ENCODE measurements at places on chromosomes 1 and 21.

GRCh38 chr1:28326984-28327383 is 1.9 kb upstream of the MED18 start:
- DNase-seq, result no peak

DNA sequence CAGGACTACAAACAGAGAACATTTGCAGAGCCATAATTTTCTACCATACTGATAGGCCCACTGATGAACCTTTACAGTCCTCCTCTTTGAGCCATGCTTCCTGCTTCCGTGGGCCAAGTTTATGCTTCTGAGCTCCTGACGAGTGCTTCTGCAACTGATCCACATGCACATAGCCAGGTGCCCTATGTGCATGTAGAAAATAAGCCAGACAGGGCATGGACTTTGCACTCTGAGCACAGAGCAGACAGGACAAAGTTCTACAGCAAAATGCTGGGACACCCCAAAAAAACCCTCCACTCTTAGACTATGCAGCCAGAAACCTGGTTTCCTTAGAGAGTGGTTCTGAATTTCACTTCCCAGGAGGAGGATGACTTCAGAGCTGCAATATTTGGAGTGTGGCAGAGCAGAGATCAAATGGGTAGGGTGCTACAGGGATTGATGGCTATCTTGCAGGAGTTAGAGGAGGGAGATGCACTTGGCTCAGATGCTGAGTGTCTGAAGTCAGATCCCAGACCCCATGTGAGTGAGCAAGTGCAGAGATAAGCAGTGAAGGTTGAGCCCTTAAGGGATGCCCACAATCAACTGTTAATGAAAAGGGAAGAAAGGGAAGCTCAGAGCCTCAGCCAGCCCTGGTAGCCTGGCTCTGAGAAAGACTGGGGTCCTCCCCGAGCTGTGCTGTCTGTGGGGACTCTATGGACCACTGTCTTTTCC is 230.9 kb downstream of the DUSP10 start:
- no peak for DNase-seq

GRCh38 chr1:54588377-54588776 is 34.9 kb downstream of the FAM151A start:
- DNase-seq, result no peak

DNA sequence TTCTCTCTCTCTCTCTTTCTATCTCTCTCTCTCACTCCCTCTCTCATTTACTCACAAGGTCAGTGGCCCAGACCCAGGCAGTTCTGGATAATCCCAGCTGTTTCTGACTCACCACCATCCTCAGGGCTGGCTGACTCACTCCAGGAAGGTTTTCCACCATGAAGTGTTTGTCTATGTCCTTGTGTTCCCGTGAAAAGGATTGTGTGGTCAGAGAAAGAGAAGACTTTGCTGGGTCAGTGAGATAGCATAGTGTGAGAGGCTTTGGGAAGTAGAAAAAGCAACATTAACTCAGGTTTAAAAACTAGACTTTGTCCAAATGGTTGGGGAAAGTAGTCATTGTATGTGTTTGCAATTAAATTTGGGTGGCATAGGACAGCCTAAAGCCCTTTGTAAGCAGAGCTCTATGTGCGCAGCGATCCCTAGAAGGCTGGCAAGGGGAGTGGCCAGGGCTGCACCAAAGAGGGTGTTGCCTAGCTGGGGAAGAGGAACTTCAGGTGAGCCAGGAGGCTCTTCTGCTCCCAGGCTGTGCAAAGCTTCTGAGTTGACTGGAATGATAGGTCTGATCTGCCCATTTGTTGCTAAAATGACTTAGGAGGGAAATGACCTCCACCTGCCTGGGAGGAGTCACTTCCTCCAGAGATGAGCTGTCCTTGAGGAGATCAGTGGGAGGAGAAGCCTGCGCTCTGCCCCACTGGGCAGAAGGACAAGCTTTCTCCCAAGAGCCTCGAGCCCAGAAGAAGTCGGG is 4.9 kb upstream of the CAPN2 start:
- no peak for DNase-seq

DNA sequence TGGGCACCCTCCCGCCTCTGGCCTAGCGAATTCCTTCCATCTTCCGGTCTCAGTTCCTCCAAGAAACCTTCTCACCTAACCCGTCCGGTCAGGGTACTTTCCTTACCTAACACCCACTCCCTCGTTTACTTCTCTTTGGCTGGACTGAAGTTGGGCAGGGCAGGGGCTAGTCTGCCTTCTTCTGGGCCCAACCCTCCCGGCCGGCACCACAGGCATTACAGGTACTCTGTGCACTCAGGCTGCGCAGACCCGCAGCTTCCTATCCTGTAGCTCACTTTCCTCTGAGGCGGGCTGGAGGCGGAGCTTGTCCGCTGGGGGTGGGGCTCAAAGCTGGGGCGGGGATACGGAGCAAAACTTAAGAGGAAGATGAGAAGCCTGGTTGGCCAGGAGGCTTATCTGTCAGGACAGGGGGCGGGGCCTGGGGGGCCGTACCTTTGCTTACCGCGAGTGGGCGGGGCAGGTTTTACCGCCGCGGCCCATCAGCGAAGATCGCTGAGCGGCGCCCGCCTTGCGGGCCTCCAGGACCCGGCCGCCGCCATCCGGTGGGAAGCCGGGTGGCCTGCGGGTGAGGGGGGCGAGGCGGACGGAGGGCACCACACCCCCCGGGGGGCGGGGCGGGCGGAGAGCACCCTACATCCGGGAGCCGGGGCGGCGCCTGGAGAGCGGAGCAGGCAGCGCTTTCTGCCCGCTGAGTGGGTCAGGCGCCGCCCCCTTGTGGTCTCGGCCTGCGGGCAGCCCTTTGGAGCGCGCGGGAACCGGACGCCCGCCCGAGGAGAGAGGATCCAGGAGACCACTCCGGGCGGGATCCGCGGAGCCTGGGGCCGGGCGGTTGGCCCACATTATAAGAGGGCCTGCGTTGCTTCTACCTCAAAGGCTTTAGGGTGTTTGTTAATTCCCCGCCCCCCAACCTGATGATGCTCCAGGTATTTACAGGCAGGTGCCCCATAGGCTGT is 31.9 kb downstream of the ZNF648 start:
- DNase-seq, result peak; percentile 97

DNA sequence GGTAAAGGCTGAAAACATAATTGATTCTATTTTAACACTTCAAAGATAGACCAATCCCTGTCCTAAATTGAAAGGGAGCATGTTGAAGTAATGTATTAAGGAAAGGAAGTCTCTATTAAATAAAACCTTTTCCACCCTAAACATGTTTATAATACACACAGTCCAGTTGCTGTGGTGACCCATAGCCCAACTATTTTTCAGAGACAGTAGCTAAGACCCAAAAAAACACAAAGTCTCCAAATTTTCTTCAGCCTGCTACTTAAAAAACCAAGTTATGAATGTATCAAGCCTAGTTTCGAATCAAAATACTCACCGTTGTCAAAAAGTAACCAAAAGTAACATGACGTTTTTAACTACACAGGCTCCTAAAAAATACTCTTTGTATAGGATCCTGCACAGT is 1.6 kb downstream of the ELK4 start:
- no peak for DNase-seq

- DNase-seq, result no peak
These were observed 56.9 kb upstream of the ATP2B4 start for GRCh38 chr1:203569490-203570318.

DNA sequence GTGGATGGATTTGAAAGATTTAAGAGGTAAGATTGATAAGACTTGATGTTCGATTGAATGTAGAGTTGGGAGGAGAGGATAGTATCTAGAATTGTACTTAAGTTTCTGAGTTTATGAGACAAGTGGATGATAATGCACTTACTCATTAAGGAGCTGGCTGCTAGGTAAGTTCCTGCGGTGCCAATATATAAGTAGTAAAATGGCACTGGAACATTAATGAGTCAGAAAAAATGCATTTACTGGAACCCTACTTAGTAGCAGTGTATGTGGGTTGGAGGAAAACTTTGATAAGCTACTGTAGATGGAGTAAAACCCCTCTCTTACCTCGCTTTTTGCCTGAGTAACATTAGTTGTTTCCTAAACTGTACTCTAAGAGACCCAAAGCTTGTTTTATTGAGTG is 68.2 kb downstream of the ZFYVE9 start:
- DNase-seq, result no peak

GRCh38 chr1:202858789-202859414 is 30.0 kb downstream of the RABIF start:
- DNase-seq, result no peak

GRCh38 chr1:201085902-201086735 is 26.1 kb downstream of the CACNA1S start:
- peak; percentile 43 for DNase-seq

DNA sequence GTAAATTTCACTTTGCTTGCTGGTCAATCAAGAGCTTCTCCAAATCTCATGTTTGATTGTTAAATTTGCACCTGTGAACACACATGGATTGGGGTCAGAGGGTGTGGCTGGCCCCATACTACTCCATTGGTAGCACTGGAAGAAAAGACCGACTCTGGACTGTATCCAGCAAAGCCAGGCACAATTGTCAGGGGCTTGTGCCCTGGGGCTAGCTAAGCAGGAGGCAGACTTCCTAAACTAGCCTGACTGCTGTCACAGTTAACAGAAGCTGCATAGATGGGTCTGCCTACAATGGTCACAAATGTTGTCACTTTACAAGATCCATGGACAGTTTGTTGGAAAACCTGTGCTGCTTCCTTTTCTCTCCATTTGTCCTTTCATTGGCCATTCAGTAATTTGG is 421.0 kb downstream of the DSCAM start:
- DNase-seq, result no peak

- no peak for DNase-seq
These were observed 838 bp upstream of the GRIK3 start for GRCh38 chr1:37035014-37035691.

DNA sequence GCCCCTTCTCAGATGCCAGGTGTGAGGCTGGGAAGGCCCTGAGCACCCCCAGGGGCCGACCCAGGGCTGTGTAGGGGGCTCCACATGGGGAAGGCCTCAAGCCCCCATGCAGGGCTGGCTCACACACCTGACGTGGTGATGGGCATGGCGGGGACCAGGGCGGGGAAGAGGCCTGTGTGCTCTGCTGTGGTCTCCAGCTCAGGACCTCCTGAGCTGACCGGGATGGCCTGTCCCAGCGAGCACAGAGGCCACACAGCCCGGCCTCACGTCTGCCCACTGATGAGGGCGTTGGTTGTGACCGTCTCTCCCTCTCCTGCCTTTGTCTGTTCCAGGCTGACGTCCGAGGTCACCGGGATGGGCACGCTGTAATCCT is 40.2 kb upstream of the COL6A1 start:
- no peak for DNase-seq

DNA sequence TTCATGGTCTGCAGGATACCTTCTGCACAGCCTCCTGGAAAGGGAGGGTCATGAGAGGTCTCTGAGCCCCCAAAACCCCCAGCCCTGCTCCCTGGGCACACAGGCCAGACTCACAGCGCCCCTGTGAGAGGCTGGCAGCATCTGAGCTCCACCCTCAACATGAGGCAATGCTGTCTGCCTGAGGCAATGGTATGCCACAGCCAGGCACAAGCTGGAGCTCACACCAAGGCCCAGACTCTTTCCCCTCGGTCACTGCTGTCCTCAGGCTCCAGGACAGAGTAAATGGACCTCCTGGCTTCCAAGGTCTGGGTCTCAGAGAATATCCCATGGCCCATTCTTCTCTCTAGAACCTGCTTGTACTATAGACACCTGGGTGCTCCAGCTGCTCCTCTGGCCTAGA is 17.2 kb downstream of the MEF2D start:
- no peak for DNase-seq

DNA sequence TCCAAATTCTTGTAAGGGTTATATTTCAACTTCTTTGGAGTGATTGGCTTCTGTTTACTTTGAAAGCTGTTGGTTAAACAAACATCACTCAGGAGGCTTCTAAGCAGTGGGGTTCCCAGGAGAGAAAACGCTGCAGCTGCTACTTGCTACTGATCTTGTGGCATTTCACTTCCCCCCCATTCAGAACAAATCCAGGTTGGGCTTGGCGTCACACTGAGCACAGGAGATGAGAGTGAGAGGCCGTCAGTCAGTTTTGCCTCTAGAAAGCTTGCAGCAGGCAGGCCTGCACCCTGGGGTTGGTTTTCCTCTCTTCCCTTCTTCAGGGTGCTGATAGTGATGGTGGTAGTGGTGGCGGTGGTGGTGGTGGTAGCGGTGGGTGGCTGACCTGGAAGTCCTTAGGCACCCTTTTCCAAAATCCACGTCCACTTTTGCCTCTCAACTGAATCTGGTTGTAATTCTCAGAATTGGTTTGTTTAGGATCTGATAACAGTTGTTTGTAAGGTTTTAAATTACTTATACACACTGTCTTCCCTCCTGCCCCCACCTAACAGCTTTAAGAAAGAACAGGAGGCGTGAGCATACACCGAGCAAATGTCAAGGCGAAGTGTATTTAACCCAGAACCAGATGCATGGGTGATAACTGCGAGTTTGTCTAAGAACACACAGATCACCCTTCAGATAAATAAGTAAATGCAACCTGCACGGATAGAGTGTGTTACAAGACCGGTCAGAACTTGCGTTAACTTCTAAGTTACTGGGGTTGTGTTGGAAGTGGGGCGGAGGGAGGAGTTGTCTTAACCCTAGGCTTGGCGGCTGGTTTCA is 3.2 kb upstream of the PROX1 start:
- DNase-seq, result no peak

DNA sequence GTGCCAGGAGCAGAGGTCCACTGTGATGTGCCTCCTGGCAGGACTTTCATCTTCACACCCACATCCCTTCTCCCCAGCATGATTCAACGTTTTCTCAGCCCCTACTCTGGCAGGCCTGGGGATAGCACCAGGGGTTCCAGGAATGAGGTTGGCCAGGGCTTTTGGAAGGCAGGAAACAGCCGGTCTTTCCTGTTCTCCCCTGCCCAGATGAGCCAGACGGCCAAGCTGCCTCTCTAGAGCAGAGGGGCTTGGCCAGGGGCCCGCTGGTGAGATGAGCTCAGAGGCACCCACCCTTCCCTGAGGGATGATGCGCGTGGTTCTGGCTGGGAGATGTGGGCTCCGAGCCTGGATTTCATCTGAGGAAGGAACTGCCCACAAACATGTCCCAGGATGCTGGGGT is 4.3 kb upstream of the MFAP2 start:
- no peak for DNase-seq

GRCh38 chr1:32881291-32881690 is 5.0 kb upstream of the HPCA start:
- DNase-seq, result no peak

DNA sequence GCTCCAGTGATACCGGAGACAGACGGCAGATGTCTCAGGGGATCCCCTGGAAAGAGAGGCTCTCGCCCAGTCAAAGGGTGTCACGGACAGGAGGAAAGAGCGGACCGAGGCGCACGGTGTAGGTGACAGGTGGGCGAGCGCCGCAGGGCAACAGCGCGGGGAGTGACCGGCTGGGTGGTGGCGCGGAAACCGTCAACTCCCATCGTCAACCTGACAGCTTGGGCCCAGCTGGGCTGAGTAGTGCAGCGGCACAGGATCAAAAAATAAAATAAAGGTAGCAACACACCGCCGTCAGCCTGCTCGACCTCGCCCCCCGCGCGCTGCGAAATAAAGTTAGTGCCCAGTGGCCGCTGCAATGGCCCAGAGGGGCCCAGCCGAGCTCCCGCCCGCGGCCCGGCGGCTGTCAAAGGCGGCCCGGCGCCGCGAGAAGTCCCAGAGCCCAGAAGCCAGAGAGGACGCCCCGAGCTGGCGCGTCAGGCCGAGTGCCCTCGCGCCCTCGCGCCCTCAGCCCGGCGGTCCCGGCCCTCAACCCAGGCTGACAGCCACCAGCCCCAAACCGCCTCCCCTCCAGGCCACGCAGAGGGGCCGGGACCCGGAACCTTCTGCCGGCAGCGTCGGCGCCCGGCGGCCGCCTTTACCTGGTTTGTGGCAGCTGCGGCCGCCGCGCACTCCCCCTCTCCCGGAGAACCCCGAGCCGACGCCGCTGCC is at the start of gene LYST:
Gene LYST, minus strand, starts transcription at position 702 of the 708 bp plus-strand sequence. CDS start 36,489 bp downstream, outside the sequence.
- no peak for DNase-seq
